ENCODE measurements at places on chromosomes 5 and 9.

DNA sequence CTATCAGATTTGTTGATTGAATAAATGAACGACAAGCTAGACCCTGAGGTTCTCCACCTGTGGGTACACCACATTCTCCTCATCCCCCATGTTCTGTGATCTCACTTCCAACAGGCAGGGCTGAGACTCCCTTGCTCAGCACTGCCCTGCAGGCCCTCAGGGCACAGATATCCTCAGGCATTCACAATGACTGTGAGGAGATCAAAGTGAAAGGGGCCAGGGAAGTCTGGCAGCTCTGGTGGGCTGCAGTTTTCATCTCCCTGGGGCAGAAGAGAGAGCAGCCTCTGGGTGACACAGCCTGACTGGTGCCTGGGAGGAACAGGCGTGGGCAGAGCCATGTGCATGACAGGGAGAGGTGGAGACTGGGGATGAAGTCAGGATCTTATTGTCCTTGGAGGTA is 142.4 kb upstream of the C9orf72 start:
- no peak for DNase-seq

- DNase-seq: no peak
These were observed 7.0 kb downstream of the SCAMP1 start for GRCh38 chr5:78367318-78367991.

DNA sequence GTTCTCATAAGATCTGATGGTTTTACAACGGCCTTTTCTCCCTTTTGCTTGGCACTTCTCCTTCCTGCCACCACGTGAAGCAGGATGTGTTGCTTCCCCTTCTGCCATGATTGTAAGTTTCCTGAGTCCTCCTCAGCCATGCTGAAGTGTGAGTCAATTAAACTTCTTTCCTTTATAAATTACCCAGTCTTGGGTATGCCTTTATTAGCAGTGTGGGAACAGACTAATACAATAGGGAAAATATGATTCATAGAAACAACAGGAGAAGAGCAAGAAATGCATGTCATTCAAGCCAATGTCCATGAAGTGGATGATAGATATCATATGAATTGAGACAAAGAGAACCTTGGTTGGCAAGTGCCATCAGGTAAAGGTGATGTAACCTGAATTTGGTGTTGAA is 128.3 kb upstream of the HAPLN1 start:
- DNase-seq: no peak

GRCh38 chr5:96372726-96373380 is 60.2 kb downstream of the PCSK1 start:
- DNase-seq: no peak

DNA sequence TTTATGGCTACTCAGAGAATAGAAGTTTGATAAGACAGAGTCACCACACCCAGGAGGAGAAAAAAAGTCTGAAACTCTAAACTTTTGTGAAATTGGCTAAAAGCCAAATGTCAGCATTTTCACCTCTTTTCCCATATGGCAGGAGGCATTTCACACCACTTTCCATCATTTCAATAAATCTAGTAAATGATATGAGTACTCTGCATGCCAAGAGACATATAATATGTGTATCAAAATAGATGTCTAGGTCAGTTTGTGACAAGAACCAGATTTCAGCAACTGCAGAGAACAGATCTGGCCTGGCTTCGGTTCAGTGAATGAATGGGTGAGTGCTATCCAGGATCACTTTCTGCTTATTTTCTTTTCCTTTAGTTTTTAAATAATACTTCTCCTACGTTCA is 470.8 kb downstream of the ENC1 start:
- no peak for DNase-seq

DNA sequence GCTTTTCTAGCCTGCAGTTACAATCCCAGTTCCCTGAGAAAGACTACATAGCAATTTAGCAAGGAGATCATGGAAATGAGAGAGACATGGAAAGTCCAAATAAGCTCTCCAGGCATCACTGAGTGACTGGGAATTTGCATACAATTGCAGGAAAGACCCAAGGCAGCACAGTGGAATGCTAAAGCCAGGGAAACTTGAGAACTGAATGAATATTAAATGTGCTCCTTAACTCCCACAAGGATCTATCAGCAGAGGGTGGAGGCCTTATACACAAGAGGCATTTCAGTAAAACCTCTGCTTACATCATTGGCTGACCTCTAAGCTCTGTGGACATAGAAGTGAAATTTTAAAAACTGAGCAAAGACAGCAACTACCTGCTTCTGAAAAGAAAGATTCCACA is 355.6 kb upstream of the DAB2 start:
- no peak for DNase-seq

DNA sequence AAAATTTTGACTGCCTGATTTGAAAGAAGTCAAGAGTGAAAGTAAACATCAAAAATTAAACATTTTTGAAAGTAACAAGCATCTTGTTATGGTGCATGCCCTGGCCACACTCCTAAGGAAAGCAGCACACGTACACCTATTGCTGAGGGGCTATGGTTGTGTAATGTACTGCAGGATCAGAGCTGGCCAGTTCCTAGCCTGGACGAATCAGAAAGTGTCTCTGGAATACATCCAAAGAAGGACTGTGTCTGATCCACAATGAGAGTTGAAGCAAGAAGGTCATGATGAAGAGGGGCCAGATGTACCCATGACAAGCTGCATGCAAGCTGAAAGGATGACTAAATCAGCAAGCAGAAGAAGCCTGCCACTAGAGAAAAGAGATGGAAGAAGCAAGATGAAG is 618.2 kb downstream of the TLE1 start:
- no peak for DNase-seq

DNA sequence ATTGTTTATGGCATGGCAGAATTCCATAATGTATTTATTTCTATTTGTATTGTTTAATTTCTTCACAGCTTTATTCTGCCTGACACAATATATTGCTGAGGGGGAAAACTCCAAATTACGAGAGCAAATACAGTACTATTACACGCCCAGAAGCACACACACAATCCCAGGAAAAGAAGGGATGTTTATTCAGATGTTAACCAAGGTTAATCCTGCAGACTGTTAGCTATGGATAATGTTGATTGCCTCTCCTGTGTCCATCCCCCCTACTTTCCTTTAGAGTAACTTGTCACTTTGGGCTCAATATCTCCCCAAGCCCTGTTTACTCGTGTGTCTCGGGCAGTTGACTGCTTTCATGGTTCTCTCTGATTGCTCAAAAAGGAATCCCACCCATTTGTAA is 84.2 kb upstream of the ERCC6L2 start:
- DNase-seq: no peak

GRCh38 chr5:89996890-89997289 is 412.7 kb downstream of the CETN3 start:
- no peak for DNase-seq

DNA sequence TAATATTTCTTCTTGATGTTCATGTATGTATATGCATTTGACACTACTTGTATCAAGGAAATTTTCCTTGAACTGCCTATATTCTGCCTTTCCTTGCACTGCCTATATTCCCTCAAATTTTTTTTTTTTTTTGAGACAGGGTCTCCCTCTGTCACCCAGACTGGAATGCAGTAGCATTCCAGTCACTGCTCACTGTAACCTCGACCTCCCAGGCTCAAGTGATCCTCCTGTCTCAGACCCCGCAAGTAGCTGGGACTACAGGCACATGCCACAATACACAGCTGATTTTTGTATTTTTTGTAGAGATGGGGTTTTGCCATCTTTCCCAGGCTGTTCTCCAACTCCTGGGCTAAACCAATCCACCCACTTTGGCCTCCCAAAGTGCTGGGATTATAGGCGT is 4.1 kb downstream of the HMGCS1 start:
- no peak for DNase-seq

DNA sequence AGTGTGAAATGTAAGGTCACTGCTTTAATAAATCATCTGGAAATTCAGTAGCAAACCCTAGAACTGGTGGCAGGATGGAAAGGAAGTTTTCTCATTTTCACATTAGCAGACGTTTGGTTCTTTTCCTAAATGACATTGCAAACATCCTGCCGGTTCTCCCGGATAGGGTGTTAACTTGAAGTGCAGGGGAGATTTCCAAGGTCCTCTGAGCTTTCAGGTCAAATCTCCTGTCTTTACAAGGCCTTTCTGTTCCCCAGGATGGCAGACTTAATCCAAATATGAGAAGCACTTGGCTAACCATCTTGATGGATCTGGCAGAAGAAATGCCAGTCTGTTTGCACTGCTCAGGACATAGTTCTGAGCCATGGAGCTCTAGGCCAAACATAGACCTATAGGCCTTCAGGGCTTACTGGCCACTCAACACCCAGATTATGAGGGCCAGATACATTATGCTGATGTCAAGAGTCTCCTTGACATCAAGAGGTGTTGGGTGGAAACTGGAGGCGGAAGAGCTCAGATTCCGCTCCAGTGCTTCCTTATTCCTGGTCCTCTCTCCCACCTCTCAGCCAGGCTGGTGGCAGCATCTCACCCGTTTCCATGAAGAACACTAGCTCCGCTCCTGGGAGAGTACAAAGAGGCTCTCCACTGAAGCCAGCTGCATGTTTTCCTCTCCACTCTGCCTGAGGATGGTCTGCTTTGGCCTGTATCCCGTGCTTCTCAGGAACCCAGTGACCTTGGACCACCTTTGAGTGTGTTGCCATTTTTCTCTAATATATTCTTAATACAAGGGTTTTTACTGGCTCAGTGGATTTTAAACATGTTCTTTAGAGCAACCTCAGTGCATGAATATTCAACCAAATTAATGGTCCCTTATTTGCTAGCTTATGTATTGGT is 61.0 kb downstream of the RALGPS1 start:
- no peak for DNase-seq

GRCh38 chr5:66969484-66969883 is 227.1 kb downstream of the CD180 start:
- no peak for DNase-seq

DNA sequence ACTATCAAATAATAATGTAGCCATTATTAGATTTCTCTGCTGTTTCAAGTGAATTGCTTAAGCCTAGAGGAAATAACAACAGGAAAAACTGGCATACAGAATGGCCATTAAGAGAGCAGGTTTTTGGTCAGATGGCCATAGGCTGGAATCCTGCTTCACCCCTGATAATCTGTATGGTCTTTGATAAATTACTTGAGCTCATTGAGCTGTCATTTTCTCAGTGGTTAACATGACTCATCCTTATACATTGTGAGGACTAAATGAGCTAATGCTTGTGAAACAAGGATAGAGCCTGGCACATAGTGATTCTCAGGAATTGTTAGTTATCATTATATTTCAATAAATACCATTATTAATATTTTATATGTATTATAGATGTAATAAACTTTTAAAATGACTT is 516.5 kb downstream of the KIF4B start:
- DNase-seq: no peak

- DNase-seq: no peak
These were observed 211.4 kb downstream of the FSTL4 start for GRCh38 chr5:133400831-133401351.

DNA sequence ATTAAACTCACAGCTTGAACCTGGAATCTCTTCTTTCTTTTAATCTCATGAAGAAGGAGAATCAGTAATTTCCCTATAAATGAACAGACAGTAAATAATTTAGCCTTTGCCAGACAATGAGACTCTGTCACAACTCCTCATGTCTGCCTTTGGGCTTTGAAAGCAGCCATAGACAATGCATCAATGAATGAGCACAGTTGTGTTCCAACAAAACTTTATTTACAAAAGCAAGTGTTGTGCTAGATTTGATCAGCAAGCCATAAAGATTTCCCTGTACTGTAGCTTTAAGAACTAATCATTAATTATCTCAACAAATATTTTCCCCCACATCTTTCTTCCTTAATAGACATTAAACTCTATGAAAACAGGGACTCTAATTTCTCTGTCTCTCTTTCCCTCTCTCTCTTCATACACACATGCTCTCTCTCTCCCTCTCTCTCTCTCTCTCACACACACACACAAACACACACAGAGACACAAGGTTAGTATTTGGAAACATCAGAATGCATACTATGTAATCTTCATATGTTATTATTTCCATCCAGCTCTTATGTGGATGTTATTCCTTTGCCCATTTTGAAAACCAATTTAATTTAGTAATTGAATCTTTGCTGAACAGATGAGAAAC is 1209.8 kb upstream of the CDH6 start:
- DNase-seq: no peak

DNA sequence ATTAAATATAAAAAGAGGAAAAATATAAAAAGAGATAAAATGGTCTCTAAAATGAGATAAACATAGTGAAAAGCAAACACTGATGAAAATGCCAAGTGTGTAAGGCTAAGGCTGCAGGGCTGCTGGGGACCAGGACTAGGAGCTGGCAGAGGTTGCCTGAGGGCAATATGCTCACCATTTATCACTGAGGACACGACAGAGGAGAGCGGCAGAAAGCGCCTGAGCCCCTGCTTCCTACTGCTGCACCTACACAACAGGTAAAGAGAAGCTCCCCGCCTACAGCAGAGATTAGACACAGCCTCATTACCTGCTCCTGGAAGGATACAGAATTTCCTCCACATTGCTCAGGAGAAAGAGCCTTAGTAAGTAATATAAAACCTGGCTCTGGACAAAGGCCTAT is 70.7 kb upstream of the PPP1R2B start:
- DNase-seq: no peak

DNA sequence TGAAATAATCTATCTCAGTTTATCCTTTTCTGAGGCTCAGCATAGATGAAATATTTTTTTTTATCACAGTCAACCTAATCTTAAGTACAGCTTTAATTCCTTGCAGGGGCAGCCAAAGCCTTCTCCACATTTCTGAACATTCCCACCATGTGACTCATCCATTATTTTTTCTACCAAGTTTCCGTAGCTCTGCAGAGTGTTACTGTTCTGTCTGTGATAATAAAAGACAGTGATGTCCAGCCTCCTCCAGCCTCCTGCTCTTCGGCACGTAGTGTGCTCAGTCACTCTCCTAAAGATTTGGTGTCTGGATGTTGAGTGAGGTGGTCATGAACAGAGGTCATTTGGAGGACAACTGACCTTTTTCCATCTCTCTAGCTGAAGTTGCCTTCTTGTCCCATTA is 338.1 kb upstream of the ADAMTS16 start:
- no peak for DNase-seq

DNA sequence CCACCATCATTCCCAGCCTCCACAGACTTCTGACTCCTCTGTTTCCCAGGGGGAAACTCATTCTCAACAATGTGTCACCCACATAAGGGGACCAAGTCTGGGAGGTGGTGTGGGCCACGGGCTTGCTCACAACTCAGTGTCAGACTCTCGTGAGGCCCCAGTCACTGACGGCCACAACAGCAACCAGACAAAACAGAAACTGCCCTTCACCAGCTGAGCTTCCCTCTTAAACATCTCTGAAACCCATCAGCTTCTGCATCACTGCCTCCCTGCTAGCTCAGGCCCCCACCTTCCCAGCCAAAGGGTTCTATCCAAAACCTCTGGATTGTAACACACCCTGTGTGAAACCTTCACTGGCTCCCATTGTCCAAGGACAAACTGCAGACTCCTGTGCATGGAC is 273.4 kb downstream of the CDK5RAP2 start:
- no peak for DNase-seq

Measured in stimulated activated CD8-positive, alpha-beta memory T cell treated with anti-CD3 and anti-CD28 coated beads, Interleukin-15, amount 100 ng/mL, for 4 hours (primary cell).